ENCODE measurements at places on chromosomes 12 and 14. TPM values are rescaled to one million over a fixed set of nuclear protein-coding genes. Genes with fewer than 3 reads are reported as not detected.

DNA sequence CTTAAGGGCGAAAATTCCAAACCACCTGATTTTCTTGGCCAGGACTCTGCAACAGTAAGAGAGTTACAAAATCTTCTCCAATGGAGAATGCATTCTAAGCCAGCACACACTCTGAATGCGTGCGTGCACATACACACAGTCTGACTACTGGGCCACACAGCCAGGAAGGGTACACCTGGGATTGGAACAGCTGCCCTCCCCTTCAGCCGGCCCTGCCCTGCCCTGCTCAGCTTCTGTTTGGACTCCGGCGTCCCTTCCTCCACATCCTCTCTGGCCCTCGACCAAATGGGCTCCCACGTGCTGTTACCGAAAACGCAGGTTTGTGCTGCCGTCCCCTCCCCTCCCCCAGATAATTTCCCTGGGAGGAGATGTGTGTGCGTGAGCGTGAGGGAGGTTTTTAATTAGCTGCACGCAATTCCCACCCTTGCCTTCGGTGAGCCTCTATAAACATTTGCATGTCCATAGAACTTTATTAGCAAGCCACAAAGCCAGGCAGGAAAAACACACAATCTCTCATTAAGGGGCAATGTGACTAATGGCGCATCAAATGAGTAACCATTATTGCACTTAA lies 43.0 kb downstream of the CCNK start:
- DNase-seq: no peak

DNA sequence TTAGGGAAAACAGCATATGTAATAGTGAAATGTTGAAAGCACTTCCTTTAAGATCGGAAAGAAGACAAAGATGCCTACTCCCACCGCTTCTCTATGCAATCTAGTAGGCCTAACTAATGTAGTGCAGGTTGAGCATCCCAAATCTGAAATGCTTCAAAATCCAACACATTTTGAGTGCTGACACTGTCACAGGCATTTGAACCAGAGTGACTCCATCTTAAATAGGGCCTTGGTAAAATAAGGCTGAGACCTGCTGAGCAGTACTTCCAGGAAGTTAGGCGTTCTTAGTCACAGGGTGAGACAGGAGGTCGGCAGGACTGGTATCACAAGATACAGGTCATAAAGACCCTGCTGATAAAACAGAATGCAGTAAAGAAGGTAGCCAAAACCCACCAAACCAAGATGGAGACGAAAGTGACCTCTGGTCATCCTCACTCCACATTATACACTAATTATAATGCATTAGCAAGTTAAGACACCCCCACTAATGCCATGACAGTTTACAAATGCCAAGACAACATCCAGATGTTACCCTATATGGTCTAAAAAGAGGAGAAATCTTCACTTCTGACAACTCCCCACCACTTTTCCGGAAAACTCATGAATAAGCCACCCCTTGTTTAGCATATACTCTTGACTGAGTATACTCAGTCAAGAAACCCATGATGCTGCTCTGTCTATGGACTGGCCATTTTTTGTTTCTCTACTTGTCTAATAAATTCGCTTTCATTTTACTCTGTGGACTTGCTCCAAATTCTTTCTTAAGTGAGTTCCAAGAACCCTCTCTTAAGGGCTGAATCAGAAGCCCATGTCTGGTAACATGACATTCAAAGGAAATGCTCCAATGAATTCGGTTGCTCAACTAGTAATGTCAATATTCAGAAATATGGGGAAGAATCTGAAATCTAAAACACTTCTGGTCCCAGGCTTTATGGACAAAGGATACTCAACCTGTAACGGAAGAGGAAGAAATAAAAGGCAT lies 47.1 kb upstream of the MTERF2 start:
- DNase-seq: no peak

DNA sequence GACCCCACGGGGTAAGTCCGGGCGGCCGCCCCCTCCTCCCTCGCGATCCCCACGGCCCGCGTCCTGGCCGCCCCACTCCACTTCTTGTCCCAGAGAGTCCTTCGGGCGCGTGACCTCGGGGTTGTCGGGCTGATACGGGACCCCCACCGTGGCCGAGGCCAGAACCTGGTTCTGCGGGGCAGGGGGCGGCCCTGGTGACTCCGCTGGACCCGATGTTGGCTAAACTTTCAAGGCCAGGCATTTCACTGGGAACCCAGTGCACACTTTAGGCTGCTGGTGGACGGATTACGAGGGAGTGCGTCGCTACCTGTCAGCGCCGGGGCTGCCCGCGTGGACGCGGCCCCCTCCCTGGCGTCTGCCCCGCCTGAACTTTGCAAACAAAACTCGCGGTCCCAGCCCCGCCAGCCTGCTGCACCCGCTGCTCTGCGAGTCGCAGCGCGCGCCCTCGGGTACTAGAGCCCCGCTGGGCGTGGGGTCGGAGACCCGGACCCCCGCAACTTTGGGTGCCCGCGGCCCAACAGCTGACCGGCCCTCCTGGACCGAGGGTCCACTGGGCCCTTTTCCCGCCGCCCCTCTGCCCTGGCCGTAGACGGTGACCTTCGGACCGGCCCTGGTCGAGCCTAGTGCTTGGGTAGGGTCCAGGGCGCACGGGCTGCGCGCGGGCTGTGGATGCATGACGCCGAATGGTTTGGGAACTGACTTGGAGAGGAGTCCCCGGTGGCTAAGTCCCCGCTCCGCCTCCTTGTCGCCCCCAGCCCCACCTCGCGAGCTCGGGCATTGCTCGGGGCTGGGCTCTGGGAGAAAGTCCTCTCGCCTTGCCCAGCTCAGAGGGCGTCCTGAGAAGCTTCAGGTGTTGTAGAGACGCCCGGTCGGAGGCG lies 624 bp downstream of the RIN3 start:
- no peak for DNase-seq

DNA sequence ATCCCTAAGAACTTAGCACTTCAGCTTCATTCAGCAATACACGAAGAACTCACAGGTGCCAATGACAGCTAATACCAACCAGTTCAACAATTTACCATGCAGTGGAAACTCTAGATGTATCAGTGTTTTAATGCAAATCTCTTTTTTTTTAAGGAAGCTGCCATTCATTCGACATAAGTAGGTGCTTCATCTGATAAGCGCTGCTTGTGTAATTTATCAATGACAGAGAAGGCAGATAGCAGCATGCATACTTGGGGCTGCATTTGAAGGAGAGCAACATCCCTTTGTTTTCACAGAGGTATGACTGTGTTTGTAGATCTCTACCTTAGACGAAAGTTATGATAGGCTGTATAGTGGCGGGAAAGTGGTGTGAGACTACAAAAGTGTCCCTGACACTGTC lies 977.1 kb downstream of the AACS start:
- no peak for DNase-seq

GRCh38 chr14:54355698-54356097 lies 41.1 kb upstream of the CDKN3 start:
- DNase-seq: no peak

- DNase-seq: no peak
Measured at GRCh38 chr14:69676723-69677122, 65.3 kb downstream of the SUSD6 start.

DNA sequence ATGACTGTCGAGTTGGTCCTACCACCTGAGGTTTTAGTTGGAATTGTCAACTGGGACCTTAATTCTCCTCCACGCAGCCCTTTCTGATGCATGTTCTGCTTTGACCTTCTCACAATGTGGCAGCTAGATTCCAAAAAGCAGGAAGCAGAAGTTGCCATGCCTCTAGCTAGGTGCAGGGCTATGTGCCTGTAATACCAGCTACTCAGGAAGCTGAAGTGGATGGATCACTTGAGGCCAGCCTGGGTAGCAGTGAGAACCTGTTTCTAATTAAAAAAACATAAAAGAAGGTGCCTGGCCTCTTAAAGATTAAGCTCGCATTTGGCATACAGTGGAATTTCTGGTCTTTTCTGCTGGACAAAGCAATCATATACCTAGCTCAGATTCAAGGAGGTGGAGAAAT lies 77.1 kb downstream of the FGD4 start:
- no peak for DNase-seq

DNA sequence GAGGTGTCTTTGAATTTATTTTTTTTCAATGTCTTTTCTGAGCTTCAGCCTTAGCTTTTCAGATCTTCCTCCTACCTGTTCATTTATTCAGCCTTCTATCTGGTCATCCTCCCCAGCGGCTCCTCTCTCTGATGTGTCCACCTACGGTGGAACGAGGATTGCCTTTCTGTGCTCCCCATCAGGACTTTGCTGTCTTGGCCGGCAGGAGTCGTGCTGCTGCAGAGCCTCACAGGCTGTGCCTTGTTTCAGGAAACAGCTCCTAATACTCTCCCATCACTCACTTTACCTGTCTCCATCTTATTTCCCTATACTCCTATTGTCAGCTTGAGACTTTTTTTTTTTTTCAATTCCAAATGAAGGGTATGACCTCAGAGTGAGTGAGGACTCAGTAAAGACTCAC lies 76.9 kb downstream of the KICS2 start:
- no peak for DNase-seq

Gene CDCA4
- 3.3 TPM for polyA plus RNA-seq

Gene KRT78
- polyA plus RNA-seq: 1.1 TPM

DNA sequence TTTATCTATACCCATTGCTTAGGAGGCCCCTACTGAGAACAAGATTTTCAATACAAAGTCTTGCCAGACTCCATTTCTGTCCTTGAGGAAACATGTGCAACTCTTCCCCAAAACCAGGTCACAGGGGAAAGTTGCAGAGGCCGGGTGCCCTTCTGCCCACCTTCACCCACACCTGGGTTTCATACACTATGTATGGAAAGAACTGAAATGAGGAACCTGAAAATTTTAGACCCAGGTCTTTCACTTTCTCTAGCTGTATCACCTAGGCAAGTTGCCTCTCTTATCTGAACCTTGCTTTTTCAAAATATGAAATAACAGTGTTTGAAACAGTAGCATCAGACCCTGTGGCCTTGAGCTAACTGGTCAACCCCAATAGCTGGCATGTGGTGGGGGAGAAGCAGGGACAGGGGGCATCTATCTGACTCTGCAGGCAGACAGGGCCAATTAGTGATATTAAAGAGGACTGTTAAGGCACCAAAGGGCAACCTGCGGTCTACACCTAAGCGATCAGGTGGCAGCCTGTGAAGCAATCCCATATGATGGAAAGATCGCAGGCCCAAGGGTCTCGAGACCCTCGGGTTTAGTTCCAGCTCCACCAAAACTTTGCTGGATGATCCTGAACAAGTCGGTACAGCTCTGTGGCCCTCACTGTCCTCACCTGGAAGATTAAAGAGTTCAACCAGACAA lies 346.5 kb downstream of the BCL11B start:
- no peak for DNase-seq

Gene SRSF9
- 103 TPM for polyA plus RNA-seq

DNA sequence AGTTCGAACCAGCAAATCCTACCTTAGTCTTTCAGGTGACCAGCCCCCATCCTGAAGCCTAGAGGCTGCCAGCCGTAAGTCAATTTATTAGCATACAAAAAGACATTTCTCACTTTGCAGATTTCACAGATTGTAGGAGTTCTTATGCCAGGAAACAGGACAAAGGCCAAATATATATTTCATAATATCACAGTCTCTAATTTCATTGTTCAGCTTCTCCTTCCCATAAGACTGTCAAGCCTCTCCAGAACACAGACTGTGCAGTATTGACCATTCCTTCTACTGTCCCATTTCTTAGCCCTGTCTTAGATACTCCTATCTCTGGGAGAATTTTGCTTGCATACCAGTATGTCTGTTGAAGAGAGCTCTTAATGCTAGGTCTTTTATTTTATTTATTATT lies 89.2 kb upstream of the RESF1 start:
- no peak for DNase-seq

GRCh38 chr12:92528097-92528496 lies 174.7 kb upstream of the PLEKHG7 start:
- DNase-seq: no peak

- no peak for DNase-seq
Measured at GRCh38 chr14:97381309-97381708, 584.1 kb downstream of the VRK1 start.

DNA sequence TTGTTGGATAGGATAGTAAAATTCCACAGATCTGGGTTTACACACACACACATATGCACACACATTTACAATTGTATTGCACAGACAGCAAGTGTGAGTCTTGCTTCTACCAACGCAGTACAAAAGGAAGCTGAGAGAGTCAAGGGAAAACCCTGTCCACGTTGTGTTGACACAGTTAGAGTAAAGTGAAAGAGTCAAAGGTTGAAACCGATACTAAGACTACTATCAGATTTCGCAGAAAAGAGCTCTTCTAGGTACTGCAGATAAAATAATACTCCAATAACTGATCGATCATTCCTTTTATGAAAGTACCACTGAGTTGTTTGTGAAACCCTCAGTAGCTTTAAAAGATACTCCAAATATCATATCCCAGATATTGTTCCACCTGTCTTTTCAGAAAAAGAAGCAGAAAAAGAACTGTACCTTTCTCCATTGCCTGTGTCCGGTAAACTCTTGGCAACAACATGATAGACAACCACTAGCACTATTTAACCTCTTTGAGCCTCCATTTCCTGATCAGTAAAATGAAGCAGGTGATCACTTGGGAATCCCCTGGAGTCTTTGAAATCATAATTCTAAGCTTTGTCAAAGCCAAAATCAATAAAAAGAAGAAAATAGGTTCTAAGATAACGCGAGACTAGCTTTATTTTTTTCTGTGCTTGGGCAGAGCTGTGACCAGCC lies 224.6 kb upstream of the FOXN3 start:
- DNase-seq: no peak

- DNase-seq: no peak
Measured at GRCh38 chr14:42028607-42029006, 421.9 kb downstream of the LRFN5 start.

DNA sequence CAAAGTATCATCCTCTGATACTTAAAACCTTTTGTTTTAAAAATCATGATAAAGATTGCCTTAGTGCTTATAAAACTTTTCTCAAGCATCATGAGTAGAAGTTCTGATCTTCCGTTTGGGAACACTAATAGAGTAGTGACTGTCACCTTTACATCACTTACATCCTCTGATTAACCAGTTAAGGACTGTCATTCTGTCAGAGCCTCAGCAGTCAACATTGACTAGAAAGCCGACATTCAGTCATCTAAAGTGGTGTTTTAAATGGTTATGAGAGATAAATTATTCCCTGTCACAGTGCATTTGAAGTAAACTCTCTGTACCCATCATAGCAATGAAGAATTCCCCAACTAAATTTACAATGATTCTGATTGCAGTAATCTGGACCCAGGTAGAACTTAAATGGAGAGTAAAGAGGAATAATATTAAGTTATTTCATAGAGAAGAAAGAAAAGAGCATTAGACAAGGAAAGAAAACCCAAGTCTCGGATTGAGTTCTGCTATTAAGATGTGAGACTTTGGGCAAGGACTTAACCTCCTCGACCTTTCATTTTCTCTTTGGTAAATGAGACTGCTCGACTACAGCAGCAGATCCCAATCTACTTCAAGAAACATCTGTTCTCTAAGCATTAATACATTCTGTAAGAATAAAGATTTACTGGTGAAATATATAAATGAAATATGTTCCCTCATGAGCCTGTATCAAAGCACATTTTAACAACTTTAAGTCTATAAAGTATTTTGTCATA lies 563.9 kb upstream of the LMO3 start:
- no peak for DNase-seq

GRCh38 chr12:24600996-24601395 lies 347.9 kb downstream of the BCAT1 start:
- no peak for DNase-seq

Gene HEATR5A
- 5.8 TPM for polyA plus RNA-seq

Gene PLEKHH1
- 48.8 TPM for polyA plus RNA-seq

Gene AKAP5
- polyA plus RNA-seq: 0.04 TPM

Gene PTHLH
- polyA plus RNA-seq: 0.89 TPM

Measured in pancreas (tissue), 10 donors.